Globus pallidus (tissue), 1 donor: ENCODE measurements at places on chromosomes 3 and 15.

GRCh38 chr3:126880901-126881300 lies 102.0 kb upstream of the PLXNA1 start:
- DNase-seq = no peak

- no peak for DNase-seq
Observed at GRCh38 chr3:101954936-101955335, 105.6 kb downstream of the NFKBIZ start.

GRCh38 chr15:24856397-24857390 lies 98.1 kb upstream of the SNRPN start:
- DNase-seq = peak; percentile 41

DNA sequence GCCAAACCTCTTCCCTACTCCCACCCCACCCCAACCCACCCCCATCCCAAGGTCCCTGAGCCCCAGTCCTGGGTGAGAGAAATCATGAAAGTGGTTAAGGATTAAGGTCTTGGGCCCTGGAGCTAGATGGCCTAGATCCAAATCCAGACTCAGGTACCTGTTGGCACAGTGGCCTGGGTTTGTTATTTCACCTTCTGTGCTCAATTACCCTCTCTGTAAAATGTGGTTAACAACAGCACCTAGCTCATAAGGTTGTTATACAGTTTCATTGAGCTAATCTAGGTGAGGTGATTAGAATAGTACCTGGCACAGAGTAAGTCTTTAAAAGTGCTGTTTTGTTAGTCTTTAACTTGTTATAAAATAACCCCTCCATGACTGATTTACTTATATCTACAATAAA lies 6.4 kb upstream of the SNUPN start:
- DNase-seq = no peak

GRCh38 chr3:148605521-148605920 lies 92.2 kb upstream of the AGTR1 start:
- DNase-seq = no peak

- no peak for DNase-seq
Observed at GRCh38 chr3:183015185-183015584, 34.8 kb upstream of the DCUN1D1 start.

DNA sequence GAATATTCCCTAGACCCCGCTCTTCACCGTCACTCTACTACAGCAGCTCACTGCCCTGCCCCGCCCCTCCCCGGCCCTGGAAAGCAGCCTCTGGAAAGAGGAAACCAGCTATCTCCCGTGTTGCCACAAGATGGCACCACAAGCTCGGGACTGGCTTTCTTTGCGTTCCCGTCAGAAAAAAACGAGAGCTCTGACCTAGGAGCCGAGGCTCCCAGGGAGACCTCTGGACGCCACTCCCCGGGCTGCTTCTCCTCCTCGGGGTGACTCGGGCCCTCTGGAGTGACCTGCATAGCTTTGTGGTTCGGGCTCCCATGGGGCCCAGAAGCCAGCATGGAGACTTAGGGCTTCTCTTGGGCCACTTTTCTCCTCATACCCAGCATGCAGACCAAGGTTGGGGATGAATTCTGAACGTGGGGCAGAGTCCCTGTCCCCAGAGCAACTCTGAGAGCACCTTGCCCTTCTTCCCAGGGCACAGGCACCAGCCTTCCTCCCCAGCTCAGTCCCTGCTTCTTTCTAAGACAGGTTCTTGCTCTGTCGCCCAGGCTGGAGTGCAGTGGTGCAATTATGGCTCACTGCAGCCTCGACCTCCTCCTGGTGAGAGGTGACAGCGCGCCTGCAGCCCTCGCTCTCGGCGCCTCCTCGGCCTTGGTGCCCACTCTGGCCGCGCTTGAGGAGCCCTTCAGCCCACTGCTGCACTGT lies 19.0 kb downstream of the STOML1 start:
- DNase-seq = peak; percentile 70

- no peak for DNase-seq
Observed at GRCh38 chr3:99607151-99607550, 31.2 kb upstream of the COL8A1 start.

- no peak for DNase-seq
Observed at GRCh38 chr3:194556086-194557056, 69.6 kb upstream of the ATP13A3 start.

GRCh38 chr3:155147588-155147987 lies 67.5 kb downstream of the MME start:
- no peak for DNase-seq

- no peak for DNase-seq
Observed at GRCh38 chr3:12356175-12356574, 67.3 kb downstream of the PPARG start.

DNA sequence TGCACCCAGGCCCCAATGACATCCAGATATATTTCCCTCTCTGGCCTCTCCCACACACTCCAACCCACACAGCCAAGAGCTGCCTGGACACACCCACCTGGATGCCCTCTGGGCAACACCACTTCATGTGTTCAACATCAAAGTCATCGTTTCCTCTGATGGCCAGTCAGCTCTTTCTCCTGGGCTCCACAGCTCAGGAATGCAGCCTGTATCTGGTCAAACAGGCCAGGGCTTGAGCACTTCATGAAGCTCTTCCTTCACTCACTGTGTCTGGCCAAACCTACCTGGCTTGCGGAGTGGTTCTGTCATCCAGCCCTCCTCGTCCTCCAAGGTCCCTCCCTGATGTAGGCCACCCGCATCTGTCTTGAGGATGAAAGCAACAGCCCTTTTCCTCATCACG lies 35.8 kb upstream of the SLC6A11 start:
- DNase-seq = no peak

DNA sequence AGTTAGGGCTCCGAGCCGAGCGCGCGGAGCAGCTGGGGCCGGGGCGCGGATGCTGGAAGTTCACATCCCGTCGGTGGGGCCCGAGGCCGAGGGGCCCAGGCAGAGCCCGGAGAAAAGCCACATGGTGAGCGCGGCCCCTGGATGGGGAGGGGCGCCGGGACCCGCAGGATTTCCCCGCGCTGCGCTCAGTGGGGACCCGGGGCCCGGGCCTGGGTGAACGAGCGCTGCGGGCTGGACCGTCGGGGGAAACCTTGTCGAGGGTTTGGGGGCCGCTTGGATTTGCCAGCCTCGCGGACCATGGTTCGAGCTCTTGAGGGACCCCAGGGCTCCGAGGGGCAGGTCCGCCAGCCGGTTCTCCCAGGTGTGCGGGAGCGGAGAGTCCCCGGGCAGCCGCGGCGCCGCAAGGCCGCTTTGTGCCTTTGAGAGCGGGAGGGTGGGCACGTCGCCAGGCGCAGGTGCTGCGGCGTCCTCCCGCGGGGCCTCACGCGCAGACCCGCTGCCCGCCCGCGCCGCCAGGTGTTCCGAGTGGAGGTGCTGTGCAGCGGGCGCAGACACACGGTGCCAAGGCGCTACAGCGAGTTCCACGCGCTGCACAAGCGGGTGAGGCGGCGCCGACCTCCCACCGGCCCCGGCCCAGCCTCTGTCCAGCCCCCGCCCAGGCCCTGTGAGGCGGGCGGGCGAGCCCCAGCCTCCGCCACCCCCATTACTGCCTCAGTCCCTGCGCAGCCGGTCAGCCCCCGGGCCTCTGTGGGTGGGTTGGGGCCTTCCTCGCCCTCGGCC lies at the start of gene SNX22:
Gene SNX22, plus strand, starts transcription at position 5 of the 780 bp plus-strand sequence. Its CDS starts 45 bp downstream, at position 50.
- DNase-seq = no peak

DNA sequence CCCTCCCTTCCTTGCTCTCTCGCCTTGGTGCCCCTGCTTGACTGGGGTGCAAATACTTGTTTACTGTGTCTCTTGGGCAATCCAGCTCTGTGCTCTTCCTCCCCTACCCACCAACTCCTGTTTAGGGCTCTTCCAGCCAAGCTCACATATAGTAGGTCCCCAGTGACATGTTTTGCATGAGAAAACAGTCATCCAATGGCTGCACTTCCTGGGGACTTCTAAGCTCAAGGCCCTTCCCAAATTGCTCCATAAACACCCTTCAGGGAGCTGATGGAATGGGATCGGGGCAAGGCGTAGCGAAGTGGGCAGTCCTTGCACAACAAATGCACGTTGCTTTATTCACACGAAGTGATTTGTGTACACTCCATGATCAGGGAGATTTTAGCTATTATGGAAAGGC lies 9.4 kb upstream of the COPG1 start:
- no peak for DNase-seq

DNA sequence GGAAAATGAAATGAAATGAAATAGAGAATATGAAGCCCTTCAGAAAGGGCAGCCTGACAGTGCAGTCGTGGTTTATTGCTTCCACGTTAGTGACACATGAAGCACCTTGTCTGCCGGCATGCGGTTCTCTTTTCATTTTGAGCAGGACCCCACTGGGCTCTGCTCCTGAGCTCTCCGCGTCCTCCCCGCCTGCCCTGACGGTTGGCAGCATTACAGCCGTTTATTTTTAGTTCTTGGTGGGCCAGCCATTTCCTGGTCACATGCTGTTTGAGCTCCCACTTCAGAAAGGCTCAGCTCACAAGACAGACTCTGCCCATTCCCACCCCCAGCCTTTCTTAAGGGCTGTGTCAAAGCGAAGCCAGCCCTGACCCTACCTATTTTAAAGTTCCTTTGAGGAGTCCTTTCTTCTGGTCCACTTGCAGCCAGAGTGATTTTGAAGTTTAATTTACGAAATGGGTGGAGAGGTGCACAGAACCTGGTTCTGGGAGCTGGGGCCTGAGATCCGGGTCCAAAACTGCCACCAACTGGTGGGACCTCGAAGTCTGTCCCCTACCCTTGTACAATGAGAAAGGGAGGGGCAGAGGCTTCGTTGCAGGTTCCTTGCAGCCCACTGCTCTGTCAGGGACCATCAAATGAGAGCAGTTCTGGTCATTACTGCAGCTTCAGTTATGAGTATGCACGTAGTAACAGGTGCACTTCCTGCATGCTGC lies 60.1 kb downstream of the MGLL start:
- peak; percentile 67 for DNase-seq

DNA sequence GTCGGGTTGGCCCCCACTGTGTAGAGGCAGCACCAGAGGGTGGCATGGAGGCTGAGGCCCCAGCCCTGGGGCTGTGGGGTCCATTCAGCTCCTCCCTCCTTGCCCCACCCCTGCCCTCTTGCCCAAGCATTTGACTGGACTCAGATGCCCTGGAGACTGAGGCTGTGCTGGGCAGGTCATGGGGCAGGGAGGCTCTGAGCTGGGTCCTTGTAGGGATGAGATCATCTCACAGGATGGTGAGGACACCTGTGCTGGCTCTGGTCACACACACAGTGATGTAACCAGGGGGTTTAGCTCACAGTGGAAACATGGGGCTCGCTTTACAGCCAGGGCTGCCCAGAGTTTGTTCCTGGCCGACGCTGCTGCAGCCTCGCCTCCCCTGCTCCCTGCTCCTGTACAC lies 17.8 kb downstream of the ALPK3 start:
- no peak for DNase-seq

DNA sequence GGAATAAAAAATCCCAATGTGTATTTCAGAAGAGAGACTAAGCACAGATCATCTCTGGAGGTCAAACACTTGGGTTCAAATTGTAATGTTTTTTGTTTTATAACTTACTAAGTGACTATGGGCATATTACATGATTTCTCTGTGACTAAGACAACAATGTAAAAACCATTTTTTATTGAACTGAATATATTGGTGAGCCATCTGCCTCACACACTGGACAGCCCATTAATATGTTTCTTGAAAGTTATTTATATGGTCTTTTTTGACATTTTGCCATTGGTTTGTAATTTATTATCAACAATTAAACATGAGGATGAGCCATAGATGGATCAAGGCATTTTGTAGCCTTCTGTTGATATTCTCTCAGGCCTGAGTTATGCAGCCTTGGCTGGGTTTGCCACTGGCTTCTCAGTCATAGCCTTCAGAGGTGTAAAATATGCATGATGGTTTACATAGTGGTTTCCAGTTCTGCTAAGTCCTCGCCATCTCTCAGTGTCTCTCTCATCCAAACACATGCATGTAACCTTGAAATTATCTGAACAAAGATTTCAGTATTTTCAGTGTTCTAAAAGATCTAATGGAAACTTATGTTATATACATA lies 997.2 kb downstream of the DIPK2A start:
- no peak for DNase-seq

GRCh38 chr15:97177151-97177577 lies 783.3 kb upstream of the ARRDC4 start:
- no peak for DNase-seq

- no peak for DNase-seq
Observed at GRCh38 chr3:15460891-15461531, 33.6 kb downstream of the EAF1 start.

GRCh38 chr3:158802409-158803268 lies 785 bp downstream of the MFSD1 start:
- peak; percentile 42 for DNase-seq

DNA sequence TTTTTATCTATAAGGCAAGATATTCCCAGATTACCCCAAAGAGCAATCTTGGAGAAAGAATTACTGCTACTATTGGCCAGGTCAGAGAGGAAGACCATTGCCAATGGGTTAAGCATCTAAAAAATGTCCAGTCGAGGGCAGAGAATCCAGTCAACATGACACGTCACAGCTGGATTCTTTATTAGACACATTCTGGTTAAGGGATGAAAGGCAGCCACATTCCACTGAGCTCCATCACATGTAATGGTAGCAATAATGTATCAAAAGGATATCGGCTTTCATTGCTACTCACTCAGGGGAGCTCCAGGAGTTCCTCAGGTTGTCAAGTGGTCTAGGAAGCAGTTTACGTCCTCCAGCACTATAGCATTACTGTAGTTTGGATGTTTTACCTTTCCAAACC lies 421.1 kb downstream of the PLOD2 start:
- DNase-seq = no peak

GRCh38 chr3:130816561-130817445 lies 70.2 kb upstream of the PIK3R4 start:
- DNase-seq = no peak

- no peak for DNase-seq
Observed at GRCh38 chr3:42819351-42819965, 10.2 kb downstream of the ACKR2 start.

DNA sequence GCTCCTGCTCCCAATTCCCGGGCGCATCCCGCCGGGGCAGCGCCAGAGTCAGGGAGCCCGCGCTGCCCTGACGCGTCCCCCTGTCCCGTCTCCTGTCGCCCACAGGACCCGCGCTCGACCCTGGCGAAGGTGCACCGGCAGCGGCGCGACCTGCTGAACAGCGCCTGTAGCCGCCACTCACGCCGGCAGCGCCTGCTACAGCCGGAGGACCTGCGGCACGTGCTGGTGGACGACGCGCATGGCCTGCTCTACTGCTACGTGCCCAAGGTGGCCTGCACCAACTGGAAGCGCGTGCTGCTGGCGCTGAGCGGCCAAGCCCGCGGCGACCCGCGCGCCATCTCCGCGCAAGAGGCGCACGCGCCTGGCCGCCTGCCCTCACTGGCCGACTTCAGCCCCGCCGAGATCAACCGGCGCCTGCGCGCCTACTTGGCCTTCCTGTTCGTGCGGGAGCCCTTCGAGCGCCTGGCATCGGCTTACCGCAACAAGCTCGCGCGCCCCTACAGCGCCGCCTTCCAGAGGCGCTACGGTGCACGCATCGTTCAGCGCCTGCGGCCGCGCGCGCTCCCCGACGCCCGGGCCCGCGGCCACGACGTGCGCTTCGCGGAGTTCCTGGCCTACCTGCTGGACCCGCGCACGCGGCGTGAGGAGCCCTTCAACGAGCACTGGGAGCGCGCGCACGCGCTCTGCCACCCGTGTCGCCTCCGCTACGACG lies 16.9 kb downstream of the C3orf22 start:
- DNase-seq = no peak

GRCh38 chr3:125638799-125639198 lies 43.5 kb upstream of the OSBPL11 start:
- no peak for DNase-seq

GRCh38 chr15:31089368-31090047 lies 12.0 kb downstream of the TRPM1 start:
- no peak for DNase-seq
